Hematopoietic multipotent progenitor cell treated with erythropoietin and hydrocortisone succinate and interleukin-3 and kit ligand, for 6 days (in vitro differentiated cells): ENCODE measurements at places on chromosomes 7 and 10.

- no peak for DNase-seq
These were observed 22.8 kb upstream of the GPR26 start for GRCh38 chr10:123643315-123643714.

GRCh38 chr10:101495324-101495925 lies 92.6 kb downstream of the POLL start:
- peak; percentile 78 for DNase-seq

- no peak for DNase-seq
These were observed 76.4 kb downstream of the RELN start for GRCh38 chr7:103912891-103913605.

DNA sequence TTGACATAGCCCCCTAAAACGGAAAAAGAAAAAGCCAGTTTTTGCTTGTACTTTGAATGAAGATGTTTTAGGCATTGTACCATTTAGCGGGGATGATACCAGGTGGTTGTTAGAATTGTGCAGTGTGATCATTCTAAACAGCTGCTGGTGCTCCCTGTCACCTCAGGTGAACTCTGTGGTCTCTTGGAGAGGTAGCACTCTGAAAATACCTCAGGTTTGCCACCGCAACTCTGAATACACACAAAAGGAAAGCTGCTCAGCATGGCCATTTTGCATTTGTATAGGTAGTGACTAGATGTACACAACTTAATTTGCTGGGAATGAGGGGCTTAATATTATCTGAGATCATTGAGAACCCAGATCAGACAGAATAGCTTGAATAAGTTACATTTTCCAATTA lies 52.6 kb downstream of the PLEKHA8 start:
- DNase-seq = no peak

- no peak for DNase-seq
These were observed 2.9 kb downstream of the LRRTM3 start for GRCh38 chr10:66928776-66929175.

DNA sequence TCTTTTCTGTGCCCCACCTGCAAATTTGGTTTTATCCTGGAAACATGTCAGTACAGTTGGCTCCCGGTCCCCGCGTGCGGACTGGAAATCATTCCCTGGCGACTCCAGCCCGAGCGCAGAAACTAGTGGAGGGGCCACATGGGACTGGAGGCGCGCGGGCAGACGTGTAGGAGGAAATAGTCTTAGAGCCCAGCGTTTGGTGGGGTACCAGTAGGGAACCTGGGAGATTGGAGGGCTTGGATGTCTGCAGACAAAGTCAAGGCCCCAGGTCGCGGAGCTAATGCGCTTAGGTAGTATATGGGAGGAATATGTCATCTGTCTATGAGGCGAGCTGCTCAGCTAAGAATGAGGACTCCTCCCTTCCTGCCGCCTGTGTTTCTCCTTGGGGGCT lies 1.3 kb downstream of the GALNT17 start:
- no peak for DNase-seq

GRCh38 chr10:75294866-75295701 lies 59.3 kb upstream of the COMTD1 start:
- DNase-seq = peak; percentile 66

DNA sequence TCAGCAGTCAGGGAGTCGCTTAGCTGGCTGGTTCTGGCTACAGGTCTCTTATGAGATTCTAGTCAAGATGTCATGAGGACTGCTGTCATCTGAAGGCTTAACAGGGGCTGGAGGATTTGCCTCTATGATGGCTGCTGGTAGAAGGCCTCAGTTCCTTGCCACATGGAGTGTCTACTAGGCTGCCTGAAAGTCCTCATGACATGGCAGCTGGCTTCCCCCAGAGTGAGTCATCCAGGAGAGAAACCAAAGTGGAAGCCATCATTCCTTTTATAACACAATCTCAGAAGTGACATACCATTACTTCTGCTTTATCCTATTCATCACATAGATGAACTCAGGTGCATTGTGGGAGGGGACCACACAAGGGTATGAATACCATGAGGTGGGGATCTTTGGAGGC lies 75.1 kb downstream of the EXOC6 start:
- no peak for DNase-seq

DNA sequence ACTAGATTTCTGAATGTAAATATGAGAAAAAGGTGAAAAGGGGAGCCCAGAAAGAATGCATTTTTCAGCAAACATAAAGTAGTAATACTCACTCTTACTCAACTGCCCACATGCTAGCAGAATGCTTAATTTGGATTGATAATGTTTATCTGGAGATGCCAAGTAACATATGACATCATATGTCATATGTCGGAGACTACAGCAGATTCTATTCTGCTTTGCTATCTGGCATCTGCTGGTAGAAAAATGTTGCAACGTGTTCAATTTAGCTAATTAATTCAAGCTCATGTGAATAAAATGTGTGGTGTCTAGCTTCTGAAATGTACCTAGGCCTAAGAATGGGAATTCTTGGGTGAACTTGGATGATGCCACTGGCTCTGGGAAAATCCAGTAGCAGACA lies 4.5 kb downstream of the BBIP1 start:
- DNase-seq = no peak

- peak; percentile 49 for DNase-seq
These were observed 32.2 kb downstream of the HACD1 start for GRCh38 chr10:17585016-17585415.

GRCh38 chr7:127792528-127793342 lies 140.7 kb downstream of the SND1 start:
- DNase-seq = peak; percentile 78

- no peak for DNase-seq
These were observed 3.1 kb downstream of the NACAD start for GRCh38 chr7:45085619-45086200.

- no peak for DNase-seq
These were observed 127.5 kb downstream of the ABCA13 start for GRCh38 chr7:48298779-48299178.

DNA sequence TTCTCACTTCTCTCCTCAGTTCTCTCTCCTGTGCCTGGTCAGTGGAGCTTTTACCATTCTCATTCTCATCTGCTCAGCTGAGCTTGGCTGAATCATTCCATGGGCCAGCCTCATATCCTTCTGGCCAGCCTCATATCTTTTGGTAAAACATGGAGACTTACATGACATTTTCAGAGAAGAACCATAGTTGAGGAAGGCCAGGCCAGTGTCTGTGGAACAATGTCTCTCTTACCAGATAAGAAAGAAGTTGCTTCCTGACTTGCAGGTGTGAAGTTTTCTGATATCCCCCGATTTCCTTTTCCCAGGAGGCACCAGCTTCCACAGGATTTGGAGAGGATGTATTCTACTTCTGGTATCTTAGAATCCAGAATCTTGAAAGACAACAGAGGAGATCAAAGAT lies 24.7 kb downstream of the ST7 start:
- no peak for DNase-seq

DNA sequence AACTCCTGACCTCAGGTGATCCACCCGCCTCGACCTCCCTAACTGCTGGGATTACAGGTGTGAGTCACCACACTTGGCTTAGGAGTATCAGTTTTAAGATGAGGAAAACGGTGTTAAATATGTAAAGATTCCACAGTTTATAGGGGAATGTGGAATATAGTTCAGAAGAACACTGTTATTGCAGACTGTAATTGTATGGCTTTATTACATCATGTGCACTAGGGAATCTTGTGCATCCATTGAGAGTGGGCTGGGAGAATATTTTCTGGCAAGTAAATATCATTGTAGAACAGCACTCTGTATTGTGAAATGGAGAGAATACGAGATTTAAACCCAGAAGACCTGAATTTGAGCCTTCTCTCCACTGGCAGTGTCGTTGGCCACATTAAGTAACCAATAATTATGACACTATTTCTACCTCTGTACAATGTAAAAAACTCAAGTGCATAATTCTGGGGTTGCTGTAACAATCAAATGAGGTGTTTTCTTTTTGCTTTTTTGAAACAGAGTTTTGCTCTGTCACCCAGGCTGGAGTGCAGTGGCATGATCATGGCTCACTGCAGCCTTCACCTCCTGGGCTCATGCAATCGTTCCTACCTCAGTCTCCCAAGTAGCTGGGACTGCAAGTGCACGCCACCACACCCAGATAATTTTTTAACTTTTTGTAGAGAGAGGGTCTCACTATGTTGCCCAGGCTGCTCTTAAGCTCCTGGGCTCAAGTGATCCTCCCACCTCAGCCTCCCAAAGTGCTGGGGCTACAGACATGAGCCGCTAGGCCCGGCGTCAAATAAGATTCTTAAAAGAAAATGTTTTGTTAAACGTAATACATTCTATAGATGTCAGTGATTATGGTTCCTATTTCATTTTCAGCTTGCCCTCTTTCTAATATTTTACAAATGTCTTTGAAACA lies 12.0 kb upstream of the PARD3 start:
- DNase-seq = no peak

DNA sequence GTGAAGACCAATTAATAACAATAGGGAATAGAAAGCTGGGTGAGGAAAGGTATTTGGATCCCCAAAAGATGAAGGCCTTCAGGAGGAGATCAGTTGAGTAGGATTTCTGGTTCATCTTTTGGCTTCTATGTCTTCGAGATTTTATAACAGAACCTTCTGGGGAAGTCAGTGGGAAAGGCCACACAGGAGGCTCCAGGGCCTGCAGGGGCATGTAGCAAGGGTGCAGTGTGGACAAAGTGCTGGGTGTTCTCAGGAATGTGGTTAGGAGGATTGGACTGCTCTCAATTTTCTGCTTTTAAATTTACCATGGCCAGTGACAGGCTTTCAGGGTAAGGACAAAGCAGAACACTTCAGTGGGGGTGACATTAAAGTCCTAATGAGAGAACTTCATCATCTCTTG lies 378.0 kb downstream of the CCSER2 start:
- no peak for DNase-seq

GRCh38 chr7:32042900-32043299 lies 27.3 kb downstream of the PDE1C start:
- no peak for DNase-seq
